ENCODE measurements at places on chromosomes 11 and 22.

DNA sequence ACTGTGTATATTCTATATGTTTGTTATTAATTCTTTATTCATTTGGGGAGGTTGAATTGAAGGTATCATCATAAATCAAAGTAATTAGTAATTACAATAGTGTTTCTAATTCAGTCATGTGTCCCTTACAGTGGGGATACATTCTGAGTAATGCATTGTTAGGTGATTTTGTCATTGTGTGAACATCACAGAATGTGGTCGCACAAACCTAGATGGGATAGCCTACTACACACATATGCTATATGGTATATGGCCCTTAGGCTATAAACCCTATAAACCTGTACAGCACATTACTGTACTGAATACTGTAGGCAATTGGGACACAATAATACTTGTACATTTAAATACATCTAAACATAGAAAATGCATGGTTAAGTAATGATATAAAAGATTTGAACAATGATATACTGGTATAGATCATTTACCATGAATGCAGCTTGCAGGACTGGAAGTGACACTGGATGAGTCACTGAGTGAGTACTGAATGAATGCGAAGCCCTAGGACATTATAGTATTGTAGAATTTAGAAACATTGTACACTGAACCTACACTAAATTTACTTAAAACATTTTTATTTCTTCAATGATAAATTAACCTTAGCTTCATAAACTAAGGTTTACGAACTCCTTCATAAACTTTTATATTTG is 936.2 kb upstream of the CHORDC1 start:
- DNase-seq = no peak

GRCh38 chr11:87477321-87477720 is 439.6 kb downstream of the TMEM135 start:
- DNase-seq = no peak

GRCh38 chr22:35540595-35541253 is at the start of gene RASD2:
TSS of gene RASD2 (plus strand) at chr22:35540831. CDS start at chr22:35546810, 5,979 bp downstream.
- DNase-seq = peak; percentile 19

GRCh38 chr11:3959015-3959902 is 103.8 kb downstream of the STIM1 start:
- no peak for DNase-seq

DNA sequence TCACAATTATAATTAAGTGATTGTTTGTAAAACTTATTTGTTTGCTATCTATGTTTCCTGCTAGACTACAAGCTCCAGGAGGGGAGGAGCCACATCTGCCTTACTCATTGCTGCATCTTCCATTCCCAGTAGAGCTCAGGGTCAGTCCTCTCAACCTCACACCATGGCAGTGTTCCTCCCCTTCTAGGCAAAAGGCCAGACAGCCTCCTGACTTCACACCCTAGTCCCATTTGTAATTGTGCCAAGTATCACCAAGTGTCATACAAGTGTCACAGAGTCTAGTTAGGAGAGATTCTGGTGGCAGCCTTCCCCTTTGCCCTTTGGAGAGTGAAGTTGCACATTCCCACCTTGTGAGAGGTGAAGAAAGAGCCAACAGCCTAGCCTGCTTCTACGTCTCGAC is 490.4 kb downstream of the INSC start:
- no peak for DNase-seq

GRCh38 chr11:39965701-39966100 is 1493.8 kb downstream of the LRRC4C start:
- DNase-seq = no peak

DNA sequence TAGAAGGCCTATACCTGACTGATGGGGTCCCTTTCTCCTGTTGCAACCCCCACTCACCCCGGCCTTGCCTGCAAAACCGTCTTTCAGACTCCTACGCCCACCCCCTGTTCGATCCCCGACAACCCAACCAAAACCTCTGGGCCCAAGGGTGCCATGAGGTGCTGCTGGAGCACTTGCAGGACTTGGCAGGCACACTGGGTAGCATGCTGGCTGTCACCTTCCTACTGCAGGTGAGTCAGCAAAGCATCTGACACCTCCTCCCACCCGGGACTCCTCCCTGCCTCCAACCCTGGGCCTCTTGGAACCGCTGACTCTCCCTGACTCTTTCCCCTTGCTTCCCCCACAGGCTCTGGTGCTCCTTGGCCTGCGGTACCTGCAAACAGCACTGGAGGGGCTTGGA is 1.2 kb downstream of the ROM1 start:
- DNase-seq = no peak

GRCh38 chr11:116613206-116613875 is 159.4 kb downstream of the BUD13 start:
- no peak for DNase-seq

GRCh38 chr22:45579306-45579705 is 76.6 kb downstream of the FBLN1 start:
- DNase-seq = no peak

- DNase-seq = no peak
Measured at GRCh38 chr11:72832301-72833082, 18.3 kb downstream of the ATG16L2 start.

DNA sequence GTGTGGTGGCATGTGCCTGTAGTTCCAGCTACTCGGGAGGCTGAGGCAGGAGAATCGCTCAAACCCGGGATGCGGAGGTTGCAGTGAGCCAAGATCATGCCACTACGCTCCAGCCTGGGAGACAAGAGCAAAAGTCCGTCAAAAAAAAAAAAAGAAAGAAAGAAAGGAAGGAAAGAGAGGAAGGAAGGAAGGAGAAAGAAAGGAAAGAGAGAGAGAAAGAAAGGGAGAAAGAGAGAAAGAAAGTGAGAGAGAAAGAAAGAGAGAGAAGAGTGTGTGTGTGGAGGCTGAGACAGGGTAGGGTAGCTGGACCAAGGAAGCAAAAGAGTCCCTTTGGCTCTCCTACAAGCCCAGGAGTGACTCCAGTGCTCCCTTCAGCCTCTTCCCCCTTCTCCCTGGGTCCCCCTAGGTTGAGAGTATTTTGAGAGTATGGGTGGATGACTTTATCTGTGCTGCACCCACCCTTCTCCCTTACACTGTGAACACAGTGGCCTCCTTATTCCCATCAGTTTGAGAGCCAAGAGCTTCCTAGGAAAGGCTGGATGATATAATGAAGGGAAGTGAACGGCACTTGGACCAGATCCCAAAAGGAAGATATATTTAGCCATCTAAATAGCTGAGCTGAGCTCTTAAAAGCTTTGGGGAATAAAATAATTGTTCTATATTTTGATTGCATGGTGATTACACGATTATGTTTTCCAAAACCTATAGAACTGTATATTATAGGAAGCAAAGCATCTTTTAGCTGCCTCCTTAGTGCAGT is 9.5 kb upstream of the DENND5A start:
- no peak for DNase-seq

DNA sequence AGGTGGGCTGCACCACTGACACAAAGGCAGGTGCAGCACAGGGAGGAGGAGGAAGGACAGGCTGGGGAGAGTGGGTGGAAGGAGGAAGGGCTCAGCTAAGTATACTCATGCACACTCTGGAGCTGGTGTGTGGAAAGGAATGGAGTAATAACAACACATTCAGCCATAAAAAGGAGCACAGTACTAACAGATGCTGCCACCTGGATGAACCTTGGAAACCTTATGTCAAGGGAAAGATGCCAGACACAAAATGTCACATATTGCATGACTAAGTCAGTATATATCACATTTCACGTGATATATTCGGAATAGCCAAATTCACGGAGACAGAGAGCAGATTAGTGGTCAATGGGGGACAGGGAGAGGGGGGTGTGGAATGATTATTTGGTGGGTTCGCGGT is 389.6 kb upstream of the SYN3 start:
- no peak for DNase-seq

- no peak for DNase-seq
Measured at GRCh38 chr11:125084057-125084416, 20.9 kb downstream of the SLC37A2 start.

- no peak for DNase-seq
Measured at GRCh38 chr11:66743271-66743968, 14.4 kb upstream of the SPTBN2 start.

DNA sequence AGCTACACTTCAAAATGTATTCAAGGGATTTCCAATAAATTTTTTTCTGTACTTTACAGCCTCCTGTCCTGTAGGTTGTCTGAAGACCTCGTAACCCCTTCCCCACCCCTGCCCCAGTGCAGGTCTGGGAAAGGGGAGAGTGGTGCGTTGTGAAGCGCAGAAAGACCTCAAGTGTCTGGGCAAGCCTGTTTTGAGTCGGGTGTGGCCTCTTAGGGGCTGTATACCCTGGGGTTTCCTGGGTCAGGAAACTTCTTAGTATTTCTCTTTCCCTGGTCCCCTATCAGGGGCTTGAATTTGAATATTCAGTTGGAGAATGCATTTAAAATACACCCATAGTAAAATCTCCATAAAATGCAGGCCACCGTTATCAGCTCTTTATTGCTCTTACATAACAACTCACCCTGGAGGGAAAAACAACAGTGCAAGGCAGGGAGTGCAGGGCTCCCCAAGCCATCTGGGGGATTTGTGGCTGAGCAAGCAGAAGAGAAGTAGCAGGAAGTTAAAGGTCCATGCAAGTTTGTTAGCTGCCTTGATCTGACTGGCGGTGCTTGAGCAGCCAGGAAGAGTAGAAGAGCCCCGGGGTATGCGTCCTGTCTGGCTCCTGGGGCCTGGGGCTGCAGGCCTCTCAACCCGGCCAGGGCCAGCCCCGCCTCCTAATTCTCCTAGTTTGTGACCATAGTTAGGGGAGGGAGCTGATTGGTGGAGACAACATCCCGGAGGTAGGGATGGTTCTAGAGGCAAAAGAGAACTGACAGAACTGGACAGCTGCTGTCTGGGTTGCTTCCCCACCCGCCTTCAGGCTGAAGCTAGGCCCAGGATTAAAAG is 25.7 kb downstream of the ARHGAP1 start:
- peak; percentile 50 for DNase-seq

- DNase-seq = no peak
Measured at GRCh38 chr11:2951231-2952110, 22.3 kb upstream of the PHLDA2 start.

DNA sequence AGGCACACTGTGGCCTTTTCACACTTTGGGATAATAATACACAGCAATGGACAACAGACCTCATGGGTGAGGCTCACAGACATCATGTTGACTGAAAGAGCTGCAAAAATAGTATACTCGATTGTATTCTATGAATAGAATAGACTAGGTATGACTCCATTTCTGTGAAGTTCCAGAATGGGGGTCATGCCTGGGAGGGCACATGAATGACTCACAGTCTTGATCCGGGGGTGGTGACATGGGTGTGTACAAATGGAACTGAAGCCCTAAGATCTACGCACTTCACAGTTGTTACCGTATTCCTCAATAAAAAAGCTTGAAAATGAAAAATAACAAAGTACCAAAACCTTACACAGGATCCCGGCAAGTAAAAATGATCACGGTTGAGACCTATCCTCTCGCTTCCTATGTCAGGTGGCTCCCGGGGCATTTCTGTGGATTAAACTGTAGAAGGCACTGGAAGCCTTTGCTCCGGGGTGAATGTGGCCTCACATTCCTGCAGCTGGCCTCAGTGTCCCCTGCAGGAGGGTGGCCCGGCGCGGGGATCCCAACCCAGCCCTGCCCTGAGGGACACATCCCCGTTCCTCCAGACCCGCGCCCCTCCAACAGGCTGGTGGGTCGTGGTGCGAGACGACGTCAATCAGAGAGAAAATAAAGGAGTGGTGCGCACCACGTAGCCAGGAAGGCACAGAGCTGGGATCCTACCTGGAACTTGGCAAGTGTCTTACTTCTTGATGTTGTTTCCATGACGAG is 75.9 kb downstream of the NECTIN1 start:
- no peak for DNase-seq

- DNase-seq = no peak
Measured at GRCh38 chr11:60954421-60954820, 2.4 kb upstream of the SLC15A3 start.

GRCh38 chr11:12245549-12246016 is 131.8 kb upstream of the PARVA start:
- no peak for DNase-seq

DNA sequence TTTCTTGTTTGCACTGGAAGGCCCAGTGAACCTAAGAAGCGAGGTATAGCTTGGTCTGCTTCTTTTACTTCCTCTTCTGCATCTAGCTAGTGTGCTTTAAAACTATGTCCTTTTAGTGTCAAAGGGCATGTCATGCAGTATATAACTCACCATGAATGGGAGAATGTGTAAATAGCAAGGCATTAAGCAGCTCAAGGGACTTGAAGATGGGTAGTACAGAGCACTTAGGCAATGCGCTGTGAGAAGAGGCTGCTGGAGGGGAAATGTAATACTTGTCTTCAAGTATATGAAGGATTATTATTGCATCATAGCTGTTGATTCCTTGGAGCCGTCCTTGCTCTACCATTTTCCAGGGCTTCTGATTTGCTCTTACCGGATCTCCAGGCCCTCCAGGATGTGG is 7.6 kb downstream of the MAML2 start:
- no peak for DNase-seq

- no peak for DNase-seq
Measured at GRCh38 chr11:35734669-35735410, 72.3 kb downstream of the TRIM44 start.

- DNase-seq = no peak
Measured at GRCh38 chr22:41544671-41545476, 604 bp upstream of the POLR3H start.

GRCh38 chr11:125275905-125276618 is 111.5 kb downstream of the PKNOX2 start:
- DNase-seq = no peak

DNA sequence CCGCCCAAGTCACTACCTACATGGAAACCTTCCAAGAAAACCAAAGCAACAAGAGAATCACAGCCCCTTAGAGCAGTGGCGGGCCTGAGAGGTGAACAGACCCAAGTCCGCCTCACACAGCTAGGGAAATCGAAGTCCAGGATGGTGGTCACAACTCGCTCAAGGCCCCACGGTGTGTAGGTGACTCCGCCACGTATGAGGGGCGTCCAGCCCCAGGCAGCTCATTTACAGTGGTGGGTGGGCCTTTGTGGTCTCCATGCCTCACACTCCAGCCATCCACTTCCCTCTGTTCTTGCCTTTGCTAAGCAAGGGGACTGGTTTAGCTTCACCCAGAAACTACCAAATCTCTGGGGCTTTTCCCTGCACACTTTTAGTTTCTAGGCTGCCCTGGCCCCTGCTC is 9.7 kb upstream of the TCF20 start:
- DNase-seq = no peak

DNA sequence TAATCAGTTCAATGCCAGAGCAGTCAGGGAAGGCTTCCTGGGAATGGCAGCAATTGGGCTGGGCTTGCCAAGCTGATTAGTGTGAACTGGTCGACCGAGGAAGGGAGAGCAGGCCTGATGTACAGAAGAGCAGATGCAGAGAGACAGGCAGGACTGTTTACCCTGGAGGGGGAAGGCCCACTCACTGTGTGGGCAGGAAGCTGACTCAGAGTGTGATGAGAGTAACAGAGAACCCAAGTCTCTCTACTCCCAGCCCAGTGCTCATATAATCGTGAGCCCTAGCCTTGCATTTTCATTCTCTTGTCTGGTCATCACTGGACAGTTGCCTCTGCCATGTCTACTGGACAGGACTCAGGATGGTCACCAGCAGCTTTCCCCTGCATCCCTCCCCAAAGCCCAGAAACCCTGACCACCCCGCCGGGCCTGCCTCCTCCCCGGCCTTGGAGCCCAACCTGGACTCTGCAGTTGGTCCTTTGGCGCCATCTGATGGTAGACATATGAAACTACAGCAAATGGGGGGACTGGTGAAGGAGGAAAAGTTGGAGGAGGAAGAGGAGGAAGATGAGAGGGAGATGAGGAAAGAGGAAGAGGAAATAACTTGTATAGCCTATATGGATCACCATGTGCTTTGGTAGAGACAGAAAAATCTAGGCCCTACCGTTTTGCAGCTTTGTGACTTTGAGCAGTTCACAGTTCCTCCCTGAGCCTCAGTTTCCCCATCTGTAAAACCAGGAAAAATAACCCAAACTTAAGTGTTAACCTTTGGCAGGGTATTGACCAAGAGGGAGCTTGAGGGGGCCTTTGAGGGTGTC is 43.4 kb upstream of the PRDM11 start:
- peak; percentile 47 for DNase-seq

GRCh38 chr22:30667107-30667493 is 575 bp downstream of the DUSP18 start:
- DNase-seq = no peak

Data from CD4-positive, alpha-beta T cell (primary cell).